ENCODE measurements at places on chromosomes 16 and 17.
A peak's percentile ranks its signal among the peaks of the same experiment; 100 is the strongest.

DNA sequence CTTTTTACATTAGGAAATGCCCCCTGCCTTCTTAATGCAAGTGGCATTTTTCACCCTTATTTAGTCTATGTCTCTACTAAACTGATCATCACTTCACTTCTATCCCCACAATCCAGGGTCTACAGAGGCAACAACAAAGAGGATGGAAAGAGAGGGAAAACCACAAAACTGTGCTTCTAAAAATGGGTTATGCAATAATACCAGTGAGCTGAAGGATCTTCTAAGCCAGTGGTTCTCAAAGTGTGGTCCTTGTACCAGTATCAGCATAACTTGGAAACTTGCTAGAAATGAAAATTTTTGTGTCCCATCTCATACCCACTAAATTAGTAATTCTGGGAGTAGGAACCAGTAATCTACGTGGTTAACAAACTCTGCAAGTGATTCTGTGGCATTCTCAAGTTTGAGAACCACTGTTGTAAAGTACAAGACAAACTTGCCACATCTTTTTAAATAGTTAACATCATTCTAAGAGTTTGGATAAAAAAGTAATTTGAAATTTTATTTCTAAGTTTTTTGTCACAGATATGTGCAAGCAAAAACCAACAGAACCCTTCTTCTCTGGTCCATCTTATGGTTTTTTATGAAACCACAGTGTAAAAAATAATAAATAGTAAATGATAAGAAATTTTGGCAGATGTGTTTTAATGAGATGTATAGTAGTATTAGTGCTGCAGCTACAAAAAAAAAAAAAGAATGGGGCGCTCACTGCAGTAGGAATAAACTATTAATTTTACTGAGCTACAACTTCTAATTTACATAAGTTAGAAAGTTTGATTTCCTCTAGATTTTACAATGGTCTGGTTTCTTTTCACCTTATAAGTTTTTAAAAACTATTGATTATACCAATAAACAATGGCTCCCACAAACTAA is 16.2 kb downstream of the CDC27 start:
- DNase-seq = no peak

GRCh38 chr16:89190150-89190958 is 10.0 kb downstream of the SLC22A31 start:
- no peak for DNase-seq

DNA sequence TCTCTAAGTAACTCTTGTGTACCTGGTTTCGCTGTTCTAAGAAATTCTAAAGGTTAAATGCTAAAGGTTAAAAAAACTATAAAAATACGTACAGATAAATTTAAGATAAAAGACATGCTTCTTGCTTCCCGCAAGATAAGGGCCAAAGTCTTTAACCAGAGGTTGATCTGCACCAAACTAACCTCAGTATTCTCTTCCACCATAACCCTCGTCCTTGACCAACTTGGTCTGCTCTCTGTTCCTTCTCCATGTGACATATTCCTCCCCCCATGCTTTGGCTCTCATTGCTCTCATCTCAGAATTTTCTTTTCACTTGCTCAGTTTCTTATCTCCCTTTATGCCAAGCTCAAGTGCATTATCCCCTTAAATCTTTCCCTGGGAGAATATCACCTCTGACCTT is 330.5 kb upstream of the ZFHX3 start:
- no peak for DNase-seq

DNA sequence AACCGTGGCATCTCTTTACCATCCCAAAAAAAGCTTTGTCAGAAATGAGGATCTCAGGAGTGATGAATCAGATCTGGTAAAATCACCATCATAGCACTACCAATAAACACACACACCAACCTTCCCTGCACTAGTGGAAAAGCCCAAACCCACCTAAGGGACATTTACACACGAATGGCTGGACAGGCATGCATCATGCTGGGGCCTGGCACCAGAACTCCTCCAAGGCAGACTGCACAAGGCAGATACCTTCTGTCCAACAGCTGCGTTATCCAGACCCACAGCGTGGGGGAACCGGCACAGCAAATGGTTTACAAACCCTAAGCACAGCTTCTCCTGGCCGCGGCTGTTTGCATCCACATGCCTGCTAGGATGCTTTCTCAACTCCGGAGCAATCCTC is 2.8 kb downstream of the ASIC2 start:
- no peak for DNase-seq

- no peak for DNase-seq
Observed at GRCh38 chr16:21940570-21940969, 12.6 kb upstream of the UQCRC2 start.

DNA sequence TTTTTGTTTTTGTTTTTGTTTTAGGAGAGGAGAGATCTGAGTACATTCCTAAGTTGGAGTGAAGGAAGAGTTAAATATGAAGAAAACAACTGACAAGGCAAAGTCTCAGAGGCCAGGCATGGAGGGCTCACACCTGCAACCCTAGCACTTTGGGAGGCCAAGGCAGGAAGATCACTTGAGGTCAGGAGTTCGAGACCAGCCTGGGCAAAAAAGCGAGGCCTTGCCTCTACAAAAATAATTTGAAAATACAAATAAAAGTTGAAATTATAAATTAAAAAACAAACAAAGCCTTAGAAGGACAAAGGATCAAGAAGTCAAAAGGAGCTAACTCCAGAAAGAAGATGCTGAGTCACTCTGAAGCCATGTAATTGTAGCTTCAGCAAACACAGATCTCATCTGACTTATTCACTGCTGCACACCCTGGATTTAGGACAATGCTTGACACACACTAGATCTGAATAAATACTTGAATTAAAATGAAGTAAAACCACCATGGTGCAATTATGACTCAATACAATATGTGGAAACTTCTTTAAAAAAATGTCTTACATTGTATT is 9.1 kb downstream of the CEP20 start:
- DNase-seq = no peak

GRCh38 chr16:55436587-55436986 is 42.4 kb upstream of the MMP2 start:
- DNase-seq = no peak

DNA sequence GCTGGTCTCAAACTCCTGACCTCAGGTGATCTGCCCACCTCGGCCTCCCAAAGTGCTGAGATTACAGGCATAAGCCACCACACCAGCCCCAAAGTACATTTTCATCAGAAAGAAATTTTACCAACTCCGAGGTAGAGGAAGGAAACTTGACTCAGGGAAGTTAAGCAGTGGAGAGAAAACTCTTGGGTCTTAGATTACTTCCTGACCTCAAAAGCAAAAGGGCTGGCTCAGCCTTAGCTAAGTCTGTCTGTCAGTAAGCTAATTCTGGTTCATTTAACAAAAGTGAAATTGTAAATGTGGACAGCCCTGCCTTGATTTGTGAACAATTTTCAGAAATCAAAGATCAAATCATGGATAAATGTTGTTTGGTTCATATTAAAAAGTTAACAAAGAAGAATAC is 30.6 kb downstream of the MAP2K6 start:
- no peak for DNase-seq

GRCh38 chr16:65148804-65149203 is 26.9 kb upstream of the CDH11 start:
- no peak for DNase-seq

DNA sequence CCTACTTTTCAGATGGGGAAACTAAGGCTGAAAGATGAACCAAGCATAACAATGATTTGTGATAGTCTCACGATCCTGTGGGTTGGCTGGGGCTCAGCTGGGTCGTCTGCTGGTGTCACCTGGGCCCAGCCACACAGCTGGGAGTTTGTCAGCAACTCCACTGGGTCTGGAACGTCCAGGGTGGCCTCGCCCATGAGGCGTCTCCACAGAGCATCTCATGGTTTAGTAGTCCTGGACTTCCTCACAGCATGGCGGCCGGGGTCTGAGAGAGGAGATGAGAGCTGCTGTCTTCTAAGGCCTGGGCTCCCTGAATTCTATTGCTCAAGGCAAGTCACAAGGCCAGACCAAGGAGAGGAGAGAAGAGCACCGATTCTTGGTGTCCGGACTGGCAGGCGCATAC is 24.1 kb upstream of the WFDC1 start:
- DNase-seq = no peak

DNA sequence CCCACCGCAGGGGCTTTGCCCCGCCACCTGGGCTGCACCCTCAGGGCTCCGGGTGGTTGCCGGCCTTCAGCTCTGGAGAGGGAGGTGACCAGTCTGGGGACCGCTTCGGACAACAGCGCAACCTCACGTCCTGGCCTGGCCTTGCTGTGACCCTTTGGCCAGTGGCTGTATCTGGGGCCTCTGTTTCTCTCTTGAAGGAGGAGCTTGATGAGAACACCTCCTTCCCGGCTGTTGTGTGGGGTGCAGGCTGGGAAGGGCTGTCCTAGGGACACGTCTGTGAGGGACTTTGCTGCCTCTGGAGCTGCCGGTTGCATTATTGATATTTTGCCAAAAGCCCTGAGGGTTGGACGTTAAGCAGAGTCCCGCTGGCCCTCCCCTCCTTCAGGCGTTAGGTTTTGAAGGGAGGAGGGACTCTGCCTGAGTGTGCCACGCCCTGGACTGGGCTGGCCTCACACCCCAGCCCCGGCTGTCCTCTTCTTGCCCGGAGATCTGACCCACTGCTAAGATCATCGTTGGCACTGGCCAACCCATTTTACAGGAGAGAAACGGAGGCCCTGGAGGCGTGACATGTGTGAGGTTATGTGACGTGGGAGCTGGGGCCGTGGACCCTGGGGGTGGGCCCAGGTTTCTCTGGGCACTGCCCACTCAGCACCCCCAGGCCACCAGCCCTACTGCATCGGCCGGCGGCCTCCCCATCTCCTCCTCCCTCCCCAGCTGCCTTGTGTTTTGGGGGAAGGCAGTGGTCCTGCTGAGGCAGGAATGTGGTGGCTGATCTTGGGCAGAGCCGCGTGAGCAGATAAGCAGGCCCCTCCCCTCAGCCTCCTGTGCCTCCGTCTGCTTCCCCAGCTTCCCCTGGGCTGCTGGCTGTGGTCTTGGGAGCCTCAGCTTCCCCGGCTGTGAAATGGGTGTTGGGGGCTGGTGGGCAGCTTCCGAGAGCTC is 8.5 kb downstream of the ZFPM1 start:
- no peak for DNase-seq

DNA sequence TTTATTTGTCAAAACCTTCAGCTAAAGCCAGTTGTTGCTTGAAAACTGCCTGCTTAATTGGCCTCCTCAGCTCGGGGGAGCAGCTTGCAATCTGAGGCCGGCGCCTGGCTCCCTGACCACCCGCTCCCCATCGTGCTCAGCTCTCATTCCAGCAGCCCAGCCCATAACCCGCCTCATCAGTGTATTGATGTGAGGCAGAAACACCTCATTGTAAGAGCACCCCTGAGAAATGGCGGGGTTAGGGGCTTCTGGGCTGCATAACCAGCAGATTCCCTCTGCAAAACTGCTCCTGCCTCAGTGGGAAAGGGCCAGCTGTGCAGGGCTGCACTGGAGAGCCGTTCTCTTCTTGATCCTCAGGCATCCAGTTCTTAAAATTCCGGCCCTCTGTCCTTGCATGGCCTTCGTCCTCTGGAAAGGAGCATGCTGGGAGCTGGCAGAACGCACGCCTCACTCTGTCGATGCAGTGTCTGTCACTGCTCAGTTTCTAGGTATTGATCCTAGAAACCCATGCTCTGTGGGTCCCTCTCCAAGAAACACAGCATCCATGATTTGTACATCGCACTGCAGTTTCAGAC is 113.8 kb upstream of the CHMP6 start:
- no peak for DNase-seq

- DNase-seq = peak; percentile 85
Observed at GRCh38 chr16:70395345-70395901, 43.5 kb downstream of the ST3GAL2 start.

- no peak for DNase-seq
Observed at GRCh38 chr16:10206865-10207264, 24.6 kb upstream of the GRIN2A start.

- no peak for DNase-seq
Observed at GRCh38 chr16:1278477-1278876, 22.6 kb downstream of the TPSD1 start.

GRCh38 chr17:82246365-82247181 is 17.7 kb downstream of the SLC16A3 start:
- DNase-seq = no peak

GRCh38 chr16:77888871-77889270 is 100.5 kb downstream of the VAT1L start:
- no peak for DNase-seq

- peak; percentile 74 for DNase-seq
Observed at GRCh38 chr17:30376621-30377452, 1.9 kb upstream of the CPD start.

GRCh38 chr17:30517786-30518185 is 40.6 kb downstream of the GOSR1 start:
- no peak for DNase-seq

GRCh38 chr17:10614536-10615155 is 42.5 kb downstream of the MYH3 start:
- DNase-seq = peak; percentile 53

DNA sequence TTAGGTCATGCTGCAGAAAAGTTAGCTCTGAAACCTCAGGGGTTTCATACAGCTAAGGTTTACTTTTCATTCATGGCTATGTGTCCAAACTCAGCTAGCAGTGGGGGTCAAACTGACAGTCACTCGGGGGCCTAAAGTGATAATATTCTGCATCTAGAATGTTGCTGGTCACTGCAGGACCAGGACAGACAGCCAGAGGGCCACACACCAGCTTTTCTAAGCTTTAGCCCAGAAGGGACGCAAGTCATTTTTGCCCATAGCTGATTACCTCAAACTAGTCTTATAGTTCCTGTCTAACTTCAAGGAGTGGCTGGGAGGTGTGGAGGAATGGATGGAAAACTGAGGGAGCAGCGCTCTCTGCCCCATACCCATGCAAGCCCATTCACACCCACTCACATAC is 163.0 kb upstream of the NLRP1 start:
- DNase-seq = no peak

GRCh38 chr16:23061669-23062068 is 87.6 kb downstream of the USP31 start:
- DNase-seq = no peak

DNA sequence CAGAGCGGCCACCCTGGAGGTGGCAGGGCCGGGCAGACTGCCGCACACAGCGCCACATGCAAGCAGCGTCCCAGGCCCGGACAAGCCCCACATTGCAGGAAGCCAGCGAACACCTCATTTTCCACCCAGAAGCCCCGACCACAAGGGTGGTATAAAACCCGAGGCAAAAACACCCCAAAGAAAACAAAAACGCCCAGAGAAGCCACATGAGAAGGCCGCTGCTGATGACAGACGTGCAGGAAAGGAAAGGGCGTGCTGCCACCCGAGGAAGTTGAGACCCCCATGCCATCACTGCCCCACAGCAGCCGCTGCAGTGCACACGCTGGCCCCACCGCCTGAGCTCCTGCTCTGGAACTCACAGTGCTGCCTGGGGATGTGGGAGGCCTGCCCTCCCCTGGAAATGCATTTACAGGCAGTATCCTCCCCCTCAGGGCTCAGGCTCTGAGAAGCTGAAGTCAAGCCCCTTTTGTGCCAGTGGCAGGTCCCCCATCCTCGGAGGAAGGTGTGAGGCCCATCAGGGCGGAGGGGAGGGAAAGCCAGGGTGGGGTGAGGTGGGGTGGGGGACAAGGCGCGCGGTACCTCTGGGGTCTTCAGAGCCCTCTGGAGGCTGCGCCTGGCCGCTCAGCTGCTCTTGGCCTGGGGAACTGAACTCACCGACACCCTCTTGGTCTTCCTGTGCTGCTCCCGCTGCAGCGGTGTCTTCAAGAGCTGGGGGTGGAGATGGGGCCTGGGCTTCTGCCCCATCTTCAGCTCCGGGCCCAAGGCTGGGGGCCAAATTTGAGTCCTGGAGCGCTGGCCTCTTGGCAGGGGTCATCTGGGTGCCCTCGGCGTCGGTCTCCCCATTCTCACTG is 62.0 kb downstream of the IL21R start:
- peak; percentile 66 for DNase-seq
